Endothelial cell (in vitro differentiated cells): ENCODE measurements at places on chromosomes 1 and 21. TPM values are rescaled to one million over a fixed set of nuclear protein-coding genes. Genes with fewer than 3 reads are reported as not detected.

CENPL gene
- total RNA-seq = 6.6 TPM

TTC34 gene
- 0.82 TPM for total RNA-seq

S100A7 gene
- not detected for total RNA-seq

EPHB2 gene
- total RNA-seq = 10.7 TPM

SLC9A1 gene
- 96.2 TPM for total RNA-seq

DNAJC6 gene
- total RNA-seq = 3.5 TPM

SPRR2G gene
- total RNA-seq = not detected

S100A9 gene
- total RNA-seq = 0.51 TPM

ZNF648 gene
- not detected for total RNA-seq

FBXO2 gene
- 1.6 TPM for total RNA-seq

DNA sequence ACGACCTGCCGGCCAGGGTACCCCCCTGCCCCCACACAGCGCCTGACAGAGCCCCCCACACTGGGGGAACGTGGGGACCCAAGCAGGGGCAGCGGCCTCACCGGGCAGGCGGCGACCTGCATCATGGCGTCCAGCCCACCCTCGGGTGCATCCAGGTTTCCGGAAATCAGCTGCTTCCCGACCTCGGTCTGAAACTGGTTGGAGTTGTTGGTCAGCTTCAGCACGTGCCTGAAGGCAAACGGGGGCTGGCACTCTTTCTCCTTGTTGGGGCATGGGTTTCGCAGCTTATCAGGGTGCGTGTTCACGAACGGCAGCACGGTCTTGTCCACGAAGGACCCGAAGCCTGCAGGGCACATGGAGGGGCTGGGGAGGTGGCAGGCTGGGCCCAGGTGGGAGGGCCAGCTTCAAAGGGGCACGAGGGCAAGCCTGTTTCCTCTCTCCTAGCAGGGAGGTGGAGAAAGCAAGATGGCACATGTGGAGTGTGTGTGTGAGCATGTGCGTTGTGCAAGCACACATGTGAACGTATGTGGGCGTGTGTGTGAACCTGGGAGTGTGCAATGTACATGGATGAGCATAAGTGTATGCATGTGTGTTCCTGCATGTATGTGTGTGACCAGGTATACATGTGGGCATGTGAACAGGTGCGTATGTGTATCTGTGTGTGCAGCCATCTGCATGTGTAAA, 19.2 kb downstream of the ITGB2 start:
- DNase-seq = no peak
- peaks cover 2% of the 10 kb centered on the region for H3K4me1 ChIP-seq
- H3K27ac ChIP-seq = no peak overlapping the region

- no peaks in the 10 kb centered on the region for H3K4me1 ChIP-seq
- H3K4me3 ChIP-seq = no peak overlapping the region
- H3K27me3 ChIP-seq = peaks cover 7% of the 10 kb centered on the region
- no peak for DNase-seq
These were observed 68.3 kb downstream of the ADSS2 start for GRCh38 chr1:244383278-244383884.

- no peaks in the 10 kb centered on the region for H3K36me3 ChIP-seq
- H3K4me1 ChIP-seq = peaks cover 33% of the 10 kb centered on the region
- peaks cover 16% of the 10 kb centered on the region for H3K27me3 ChIP-seq
- H3K4me3 ChIP-seq = peak overlapping the region; percentile 44
These were observed 127.4 kb upstream of the DPYD start for GRCh38 chr1:98048244-98048643.

DNA sequence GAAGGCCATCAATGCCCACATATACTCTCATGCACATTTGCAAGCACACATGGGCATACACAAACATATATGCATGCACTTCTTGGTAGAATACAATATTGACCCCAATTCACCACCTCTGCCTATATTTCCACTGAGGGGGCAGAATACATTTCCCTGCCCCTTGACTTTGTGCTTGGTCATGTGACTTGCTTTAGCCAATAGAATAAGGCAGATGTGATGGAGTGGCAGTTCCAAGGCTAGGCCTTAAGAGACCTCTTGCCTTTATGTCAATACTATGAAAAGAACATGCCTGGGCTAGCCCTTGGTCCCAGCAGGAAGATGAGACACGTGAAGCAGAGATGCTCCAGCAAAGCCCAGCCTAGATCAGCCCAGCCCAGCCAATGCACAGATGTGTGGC, 66.0 kb upstream of the GRIK3 start:
- no peaks in the 10 kb centered on the region for H3K4me1 ChIP-seq
- no peak for DNase-seq
- peaks cover 4% of the 10 kb centered on the region for H3K27me3 ChIP-seq
- H3K36me3 ChIP-seq = no peaks in the 10 kb centered on the region

DNA sequence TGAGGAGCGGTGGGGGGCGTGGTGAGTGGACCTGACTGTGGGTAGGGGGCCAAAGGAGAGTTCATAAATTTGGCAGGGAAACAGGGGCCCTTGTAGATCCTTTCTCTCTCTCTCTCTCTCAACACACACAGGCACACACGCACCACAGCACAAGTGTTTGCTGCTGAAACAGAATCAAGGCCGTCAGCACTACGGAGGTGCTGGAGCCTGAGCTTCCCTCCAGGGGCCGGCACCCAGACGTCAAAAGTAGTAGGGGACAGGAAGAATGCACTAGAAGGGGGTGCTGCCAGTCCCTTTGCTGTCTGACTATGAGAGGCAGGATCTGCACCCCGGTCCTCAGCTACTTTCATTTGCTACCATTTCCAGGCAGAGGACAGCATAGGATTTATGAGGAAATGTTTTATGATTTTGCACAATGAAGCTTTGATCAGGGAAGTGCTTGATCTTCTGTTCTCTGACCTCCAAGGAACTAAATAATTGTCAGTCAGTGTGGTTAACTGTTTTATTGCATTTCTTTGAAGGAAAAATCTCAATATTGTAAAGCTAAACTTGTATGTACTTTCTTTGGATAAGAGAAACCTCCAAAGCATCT, 74.3 kb upstream of the FAM3B start:
- H3K27ac ChIP-seq = no peak overlapping the region
- H3K27me3 ChIP-seq = no peaks in the 10 kb centered on the region
- H3K4me1 ChIP-seq = peaks cover 6% of the 10 kb centered on the region
- H3K4me3 ChIP-seq = no peak overlapping the region
- peaks cover 70% of the 10 kb centered on the region for H3K36me3 ChIP-seq
- no peak for DNase-seq

DNA sequence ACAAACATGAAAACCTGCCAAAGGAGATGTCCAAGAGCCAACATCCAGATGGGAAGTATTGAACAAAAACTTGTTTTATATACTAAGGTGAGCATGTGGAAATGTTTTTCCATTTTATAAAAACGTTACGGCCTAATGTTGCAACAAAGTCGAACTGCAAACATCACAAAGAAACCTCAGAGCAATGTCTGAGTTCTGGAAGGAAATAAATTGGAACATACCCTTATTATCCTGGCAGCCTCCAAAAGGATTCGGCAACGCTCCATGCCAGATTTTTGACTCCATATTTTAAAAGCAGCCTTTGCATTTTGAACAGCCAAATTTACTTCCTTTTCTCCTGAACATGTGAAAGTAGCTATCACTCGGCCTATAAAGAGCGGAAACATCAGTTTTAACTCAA, 3.3 kb downstream of the ALDH9A1 start:
- H3K27me3 ChIP-seq = peaks cover 6% of the 10 kb centered on the region
- H3K4me3 ChIP-seq = no peak overlapping the region
- no peak for DNase-seq
- peaks cover 17% of the 10 kb centered on the region for H3K36me3 ChIP-seq
- H3K27ac ChIP-seq = no peak overlapping the region

DNA sequence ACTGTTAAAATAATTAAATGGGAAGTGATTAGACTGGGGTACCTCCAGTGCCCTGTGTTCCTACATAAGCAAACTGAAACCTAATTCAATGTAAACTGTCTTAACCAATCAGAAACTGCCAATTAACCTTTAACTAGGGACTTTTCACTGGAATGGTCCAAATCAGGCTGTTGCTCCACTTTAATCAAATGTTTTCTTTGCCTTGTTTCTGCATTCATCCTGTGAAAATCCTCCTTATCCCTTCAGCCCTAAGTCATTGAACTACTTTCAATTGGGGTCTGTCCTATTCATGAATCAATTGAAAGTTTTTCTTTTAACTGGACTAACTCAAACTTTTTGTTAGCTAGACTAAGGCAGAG, 5.1 kb upstream of the FUBP1 start:
- DNase-seq = no peak
- no peaks in the 10 kb centered on the region for H3K36me3 ChIP-seq
- H3K27me3 ChIP-seq = peaks cover 4% of the 10 kb centered on the region
- no peak overlapping the region for H3K27ac ChIP-seq

GRCh38 chr21:39637197-39637970, 24.6 kb downstream of the B3GALT5 start:
- peak overlapping the region; percentile 57 for H3K27ac ChIP-seq
- peaks cover 7% of the 10 kb centered on the region for H3K27me3 ChIP-seq
- H3K4me3 ChIP-seq = peak overlapping the region; percentile 54

- H3K27me3 ChIP-seq = peaks cover 19% of the 10 kb centered on the region
- no peaks in the 10 kb centered on the region for H3K36me3 ChIP-seq
- H3K4me3 ChIP-seq = no peak overlapping the region
- H3K4me1 ChIP-seq = peaks cover 16% of the 10 kb centered on the region
These were observed 25.4 kb upstream of the TMEM54 start for GRCh38 chr1:32926562-32926961.

DNA sequence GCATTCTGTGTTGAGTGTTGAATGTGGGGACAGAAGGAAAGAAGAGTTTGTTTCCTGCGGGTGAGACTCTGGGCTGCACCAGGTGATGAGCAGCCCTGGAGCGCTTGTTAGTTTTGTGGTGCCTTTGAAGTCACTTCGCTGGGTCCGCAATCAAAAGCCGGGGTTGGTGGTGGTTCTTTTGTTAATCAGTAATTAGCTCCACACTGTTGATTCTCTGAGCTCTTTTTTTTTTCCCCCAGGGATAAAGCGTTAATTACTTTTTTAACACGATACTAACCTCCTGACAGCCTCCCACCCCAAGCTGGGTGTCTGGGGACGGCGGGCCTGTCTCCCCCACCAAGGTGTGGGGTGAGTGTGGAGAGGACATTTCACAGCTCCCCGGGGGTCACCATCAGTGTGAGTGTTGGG, 56.6 kb downstream of the AGPAT3 start:
- no peak for DNase-seq
- no peak overlapping the region for H3K27ac ChIP-seq
- H3K36me3 ChIP-seq = peaks cover 4% of the 10 kb centered on the region
- H3K4me3 ChIP-seq = peak overlapping the region; percentile 65
- peaks cover 7% of the 10 kb centered on the region for H3K27me3 ChIP-seq
- H3K4me1 ChIP-seq = peaks cover 13% of the 10 kb centered on the region

GRCh38 chr1:55063577-55063942, 24.2 kb downstream of the PCSK9 start:
- peaks cover 3% of the 10 kb centered on the region for H3K4me1 ChIP-seq
- H3K36me3 ChIP-seq = peaks cover 4% of the 10 kb centered on the region
- H3K27me3 ChIP-seq = peaks cover 10% of the 10 kb centered on the region
- DNase-seq = no peak
- no peak overlapping the region for H3K4me3 ChIP-seq

DNA sequence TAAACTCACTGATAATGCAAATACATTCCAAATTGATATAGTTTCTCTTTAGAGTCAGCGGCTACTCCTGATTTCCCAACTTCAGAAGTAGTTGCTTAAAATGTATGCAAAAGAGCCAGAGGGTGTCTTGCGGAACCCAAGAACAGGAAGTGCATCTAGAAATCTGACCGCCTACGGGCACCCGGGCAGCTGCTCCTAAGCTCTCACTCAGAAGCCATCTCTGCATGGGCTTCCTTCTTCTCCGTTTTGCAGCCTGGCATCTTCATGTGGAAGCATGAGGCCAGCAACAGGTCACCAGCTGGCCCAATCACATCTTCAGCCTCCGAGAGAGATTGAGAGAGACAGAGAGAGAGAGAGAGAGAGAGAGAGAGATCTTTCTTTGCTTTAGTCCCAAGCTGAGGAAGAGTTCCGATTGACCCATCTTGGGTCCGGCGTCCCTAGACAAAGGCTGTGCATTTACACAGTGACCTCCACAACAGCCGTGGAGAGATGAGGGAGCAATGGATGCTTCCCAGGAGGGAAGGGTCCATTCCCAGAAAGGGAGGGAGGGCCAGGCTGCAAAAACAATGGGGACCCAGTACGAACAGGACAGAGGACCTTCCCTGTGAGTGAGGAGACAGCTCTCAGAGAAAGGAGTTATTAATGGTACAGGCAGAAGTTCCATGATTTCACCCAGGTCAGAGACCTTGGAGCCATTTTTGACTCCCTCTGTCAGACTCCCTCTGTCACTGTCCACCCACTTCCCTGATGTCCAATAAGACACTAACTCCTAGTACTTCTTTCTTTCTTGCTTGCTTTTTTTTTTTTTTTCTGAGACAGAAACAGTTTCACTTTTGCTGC, 28.2 kb upstream of the SLC30A1 start:
- H3K27ac ChIP-seq = no peak overlapping the region
- H3K4me1 ChIP-seq = peaks cover 13% of the 10 kb centered on the region
- H3K4me3 ChIP-seq = no peak overlapping the region
- no peaks in the 10 kb centered on the region for H3K27me3 ChIP-seq

- DNase-seq = no peak
- H3K27me3 ChIP-seq = no peaks in the 10 kb centered on the region
- no peaks in the 10 kb centered on the region for H3K4me1 ChIP-seq
- H3K4me3 ChIP-seq = no peak overlapping the region
- no peaks in the 10 kb centered on the region for H3K36me3 ChIP-seq
- no peak overlapping the region for H3K27ac ChIP-seq
These were observed 78.5 kb upstream of the DPYD start for GRCh38 chr1:97999320-97999719.

GRCh38 chr1:151540021-151540981, at the start of gene TUFT1:
TUFT1 (plus strand) TSS chr1:151540309; CDS start chr1:151540367, 58 bp downstream.
- H3K4me3 ChIP-seq = peak within 1 kb of the TSS; percentile 98
- peaks cover 14% of the 10 kb centered on the region for H3K36me3 ChIP-seq
- H3K27me3 ChIP-seq = peaks cover 2% of the 10 kb centered on the region
- peak within 1 kb of the TSS; percentile 78 for H3K27ac ChIP-seq
- H3K4me1 ChIP-seq = peaks cover 11% of the 10 kb centered on the region

DNA sequence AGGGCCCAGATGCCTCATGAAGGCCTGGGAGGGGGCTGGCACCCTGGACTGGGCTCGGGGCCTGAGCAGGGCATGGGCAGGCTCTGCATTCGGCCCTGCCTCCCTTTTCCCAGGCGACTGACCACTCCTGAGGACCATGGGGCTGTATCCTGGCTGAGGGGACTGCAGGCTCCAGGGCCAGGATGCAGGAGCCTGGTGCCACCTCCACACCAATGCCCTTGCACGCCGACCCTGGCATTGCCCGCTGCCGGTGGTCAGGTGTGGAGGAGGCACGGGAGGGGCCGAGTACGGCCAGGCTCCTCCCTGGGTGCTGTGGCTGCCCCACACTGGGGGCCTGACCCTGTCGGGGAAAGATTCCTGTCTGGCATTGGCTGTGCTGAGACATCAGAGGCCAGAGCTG, 128.9 kb downstream of the SIK1 start:
- no peak overlapping the region for H3K27ac ChIP-seq
- H3K27me3 ChIP-seq = peaks cover 6% of the 10 kb centered on the region
- H3K36me3 ChIP-seq = no peaks in the 10 kb centered on the region
- H3K4me1 ChIP-seq = no peaks in the 10 kb centered on the region

DNA sequence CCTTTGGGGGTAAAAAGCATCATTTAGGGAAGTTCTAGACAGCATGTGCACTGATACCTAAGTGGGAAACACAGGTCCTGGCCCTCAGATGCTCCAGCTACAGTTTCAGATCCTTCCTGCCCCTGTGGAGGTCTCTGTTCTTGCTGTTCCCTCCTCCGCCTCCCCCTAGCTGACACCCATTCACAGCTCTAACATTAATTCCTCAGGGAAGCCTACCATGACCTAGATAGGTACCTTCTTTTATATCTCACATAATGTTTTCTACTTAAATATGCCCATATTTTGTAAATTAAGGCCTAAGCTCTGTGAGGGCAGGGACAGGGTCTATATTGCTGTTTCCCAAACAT, 11.3 kb downstream of the TSPAN2 start:
- peaks cover 6% of the 10 kb centered on the region for H3K4me1 ChIP-seq
- no peak overlapping the region for H3K27ac ChIP-seq
- peaks cover 2% of the 10 kb centered on the region for H3K27me3 ChIP-seq
- no peaks in the 10 kb centered on the region for H3K36me3 ChIP-seq
- H3K4me3 ChIP-seq = no peak overlapping the region
